Right kidney (tissue), 9 donors: ENCODE measurements at places on chromosomes 7 and 10.

DNA sequence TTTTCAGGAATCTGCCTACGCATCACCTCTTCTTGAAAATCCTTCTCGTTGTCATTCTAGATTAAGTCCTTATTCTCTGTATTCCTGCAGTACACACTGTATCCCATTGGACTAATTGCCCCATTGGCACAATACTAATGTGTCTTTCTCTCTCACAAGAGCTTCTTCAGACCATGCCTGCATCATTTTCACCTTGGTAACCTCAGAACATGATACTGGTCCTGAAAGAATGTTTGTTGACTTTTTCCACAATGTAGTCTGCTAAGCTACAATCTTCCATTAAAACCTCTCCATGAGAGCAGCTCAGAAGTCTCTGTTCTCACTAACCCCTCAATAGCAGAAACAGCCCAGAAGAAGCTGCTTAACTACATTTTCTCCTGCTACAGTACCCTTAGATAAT is 270.7 kb downstream of the PCDH15 start:
- no peak for DNase-seq

DNA sequence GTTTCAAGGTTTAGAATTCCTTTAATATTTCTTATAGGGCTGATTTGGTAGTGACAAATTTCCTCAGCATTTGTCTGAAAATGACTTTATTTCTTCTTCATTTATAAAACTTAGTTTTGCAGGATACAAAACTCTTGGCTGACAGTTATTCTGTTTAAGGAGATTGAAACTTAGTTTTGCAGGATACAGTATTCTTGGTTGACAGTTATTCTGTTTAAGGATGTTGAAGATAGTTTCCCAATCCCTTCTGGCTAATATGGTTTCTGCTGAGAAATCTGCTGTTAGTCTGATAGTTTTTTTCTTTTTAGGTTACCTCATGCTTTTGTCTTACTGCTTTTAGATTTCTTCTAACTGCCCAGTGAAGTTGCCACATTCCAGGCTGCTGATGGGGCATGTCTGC is 186.8 kb downstream of the ITGB1 start:
- no peak for DNase-seq

DNA sequence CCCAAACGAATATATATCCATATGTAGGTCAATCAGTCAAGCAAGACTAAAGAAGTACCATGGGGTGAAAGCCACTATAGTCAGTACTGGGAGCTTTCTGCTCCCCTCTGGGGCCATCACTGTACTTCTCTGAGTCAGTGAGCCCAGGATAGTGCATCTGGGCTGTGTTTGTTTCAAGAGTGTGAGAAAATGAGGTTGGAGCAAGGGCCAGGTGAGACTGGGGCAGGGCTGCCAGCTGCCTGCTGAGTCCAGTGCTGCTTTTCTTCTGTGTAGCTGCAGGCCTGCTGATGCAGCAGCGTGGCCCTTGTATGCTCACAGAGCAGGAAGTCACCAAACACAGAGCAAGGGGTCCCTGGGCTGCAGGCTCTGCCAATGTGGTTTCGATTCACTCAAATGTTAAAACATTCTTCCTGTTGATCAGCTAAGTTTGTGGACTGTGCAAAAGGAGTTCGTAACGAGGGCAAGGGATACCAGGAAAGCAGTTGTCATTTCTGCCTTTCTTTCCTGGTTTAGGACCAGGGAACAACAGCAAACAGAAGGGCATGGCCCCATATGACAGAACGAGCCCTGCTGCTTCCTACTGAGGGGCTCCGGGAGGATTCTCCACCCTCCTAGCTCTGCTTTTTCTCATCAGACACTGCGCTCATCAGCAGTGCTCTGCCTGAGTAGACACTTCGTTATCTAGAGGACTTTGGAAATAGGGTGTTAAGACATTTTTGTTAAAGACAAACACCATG is 65.4 kb upstream of the TNS3 start:
- DNase-seq: no peak

DNA sequence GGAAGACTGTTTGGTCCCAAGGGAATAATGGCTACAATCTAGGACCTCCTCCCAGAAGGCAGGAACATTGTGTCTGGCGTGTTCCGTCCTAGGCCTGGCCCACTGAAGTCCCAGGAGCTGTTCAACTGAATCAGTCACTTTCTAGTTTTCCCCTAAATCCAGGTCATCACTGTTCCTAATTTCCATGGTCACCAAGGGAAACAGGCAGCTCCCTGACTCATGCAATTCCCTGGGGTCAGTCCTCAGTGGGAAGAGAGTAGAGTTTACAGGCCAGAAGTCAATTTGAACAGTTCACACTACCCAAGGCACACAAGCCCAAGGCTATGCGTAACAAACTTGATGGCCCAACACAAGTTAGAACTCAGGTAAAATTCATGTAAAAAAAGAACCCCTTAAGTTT is 44.0 kb downstream of the CREB3L2 start:
- DNase-seq: no peak

DNA sequence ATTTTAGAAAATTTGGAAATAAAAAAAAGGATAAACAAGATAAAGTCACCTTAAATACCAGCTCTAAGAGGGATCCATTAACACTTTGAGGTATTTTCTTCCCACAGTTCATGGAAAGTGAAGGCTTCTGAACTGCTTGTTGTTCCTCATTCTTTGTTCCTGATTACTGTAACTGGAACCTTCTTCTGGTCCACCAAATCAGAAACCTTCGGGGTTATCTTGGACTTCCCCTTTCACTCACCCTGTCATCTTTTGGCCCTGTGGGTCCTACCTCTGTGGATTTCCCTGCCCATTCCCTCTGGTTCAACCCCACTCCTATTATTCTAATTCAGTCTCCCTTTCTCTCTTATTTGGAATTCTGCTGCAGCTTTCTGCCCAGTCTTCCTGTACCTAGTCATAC is 116.5 kb upstream of the PRPS1L1 start:
- DNase-seq: no peak

- DNase-seq: no peak
These were observed 247.4 kb upstream of the CACNA2D1 start for GRCh38 chr7:82690929-82691328.

GRCh38 chr10:73590881-73591799 is at the start of gene USP54:
Gene USP54 (minus strand): TSS chr10:73591342. CDS start chr10:73575658, 15,684 bp downstream.
- peak; percentile 46 for DNase-seq

GRCh38 chr7:158072991-158073730 is 514.5 kb downstream of the PTPRN2 start:
- no peak for DNase-seq

DNA sequence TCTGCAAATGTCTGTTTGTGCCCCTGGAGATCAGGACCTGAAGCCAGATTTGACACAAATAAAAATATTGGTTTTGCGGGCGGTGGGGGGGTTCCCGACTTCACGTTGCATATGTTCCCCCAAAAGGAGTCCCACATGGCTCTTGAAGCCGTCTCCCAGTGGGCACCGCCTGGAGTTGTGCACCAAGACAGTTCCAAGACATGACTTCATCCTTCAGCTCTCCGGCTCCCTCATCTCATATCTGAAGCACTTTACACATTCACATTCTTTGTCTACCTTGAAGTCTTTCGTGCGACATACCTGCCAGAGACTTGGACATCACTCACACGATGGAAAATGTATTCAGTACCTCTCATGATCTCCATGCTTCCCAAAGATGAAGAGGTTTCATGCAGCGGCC is 362.8 kb upstream of the FOXK1 start:
- DNase-seq: no peak

- DNase-seq: no peak
These were observed 1.3 kb upstream of the NMT2 start for GRCh38 chr10:15169555-15170401.

DNA sequence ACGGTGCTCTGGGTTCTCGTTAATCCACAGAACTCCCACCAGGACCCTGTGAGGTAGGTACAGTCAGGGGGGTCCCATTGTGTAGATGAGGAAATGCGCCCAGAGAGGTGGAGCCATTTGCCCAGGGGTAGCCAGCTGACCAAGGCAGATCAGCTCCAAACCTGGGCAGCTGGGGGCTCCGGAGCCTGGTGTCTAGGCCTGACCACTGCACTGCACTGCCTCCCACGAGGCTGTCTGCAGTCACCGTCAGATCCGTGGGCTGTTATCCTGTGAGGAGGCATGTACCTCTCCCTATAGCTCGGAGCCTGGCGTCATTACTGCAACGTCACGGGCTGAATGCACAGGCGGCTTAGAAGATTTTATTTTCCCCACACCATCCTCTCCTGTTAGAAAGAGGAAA is 411.8 kb upstream of the FOXK1 start:
- no peak for DNase-seq

DNA sequence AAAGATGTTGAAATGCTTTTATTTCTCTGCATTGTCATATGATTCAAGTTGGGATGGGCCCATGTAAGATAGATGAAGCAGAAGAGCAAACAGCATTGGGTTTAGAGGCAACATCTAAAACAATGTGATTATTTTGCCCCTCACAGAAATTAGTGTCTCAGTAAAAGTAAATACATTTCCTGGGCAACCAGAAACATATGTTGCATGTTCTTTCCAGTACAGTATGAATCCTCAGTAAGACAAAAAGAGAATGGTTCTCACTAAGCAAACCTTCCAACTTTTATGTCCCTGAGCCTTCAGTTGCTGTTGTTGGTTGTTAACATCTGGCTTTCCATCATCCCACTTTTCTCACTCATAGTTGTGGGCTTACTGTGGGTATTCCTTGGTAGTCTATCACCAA is 222.5 kb upstream of the PRPS1L1 start:
- DNase-seq: no peak

- DNase-seq: peak; percentile 95
These were observed 518 bp downstream of the WAPL start for GRCh38 chr10:86520871-86521677.

GRCh38 chr7:34067005-34067778 is 161.9 kb downstream of the BMPER start:
- no peak for DNase-seq

DNA sequence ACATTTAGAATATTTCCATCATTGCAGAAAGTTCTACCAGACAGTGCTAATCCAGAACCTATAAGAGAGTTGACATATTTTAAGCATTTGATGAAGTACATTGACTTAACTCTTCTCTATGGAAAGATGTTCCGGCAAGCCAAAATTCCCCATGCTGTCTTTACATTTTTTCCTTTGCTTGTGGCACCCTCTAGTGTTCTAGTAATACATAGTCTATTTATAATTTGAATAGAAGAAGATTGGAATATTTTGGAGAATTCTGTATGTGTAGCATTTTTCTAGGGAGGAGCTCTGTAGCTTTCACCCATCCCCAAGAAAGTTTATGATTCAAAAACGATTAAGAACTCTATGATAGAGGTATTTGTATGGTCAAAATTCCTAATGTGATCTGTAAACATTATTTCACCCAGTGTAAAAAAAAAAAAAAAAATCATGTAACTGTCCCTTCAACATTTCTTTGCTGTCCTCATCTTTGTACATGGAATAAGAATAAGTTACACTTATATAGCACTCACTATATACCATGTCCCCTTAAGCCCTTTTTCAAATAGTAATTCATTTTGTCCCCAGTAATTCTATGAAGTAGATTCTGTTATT is 33.2 kb downstream of the NRF1 start:
- DNase-seq: no peak

GRCh38 chr7:136883046-136883445 is 14.6 kb downstream of the CHRM2 start:
- DNase-seq: no peak

GRCh38 chr10:52256832-52257691 is 57.0 kb upstream of the DKK1 start:
- DNase-seq: no peak

GRCh38 chr10:87546971-87547413 is 42.3 kb downstream of the MINPP1 start:
- DNase-seq: no peak

- no peak for DNase-seq
These were observed 18.1 kb downstream of the CHAT start for GRCh38 chr10:49631975-49632374.

DNA sequence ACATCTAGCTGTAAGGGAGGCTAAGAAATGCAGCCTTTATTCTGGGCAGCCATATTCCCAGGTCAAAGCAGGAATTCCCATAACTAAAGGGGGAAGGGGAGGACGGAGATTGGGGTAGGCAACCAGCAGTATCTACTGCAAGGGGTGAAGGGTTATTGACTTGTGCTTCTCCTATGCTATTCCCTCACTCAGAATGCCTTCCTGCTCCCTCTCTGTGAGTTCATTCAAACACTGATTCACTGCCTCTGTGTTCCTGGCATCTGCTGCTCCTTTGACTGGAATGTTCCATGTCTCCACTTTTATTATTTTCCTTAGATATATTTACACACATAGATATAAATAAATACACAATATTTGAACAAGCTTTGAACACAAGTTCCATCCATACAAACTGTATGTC is 11.1 kb downstream of the HTR7 start:
- no peak for DNase-seq

DNA sequence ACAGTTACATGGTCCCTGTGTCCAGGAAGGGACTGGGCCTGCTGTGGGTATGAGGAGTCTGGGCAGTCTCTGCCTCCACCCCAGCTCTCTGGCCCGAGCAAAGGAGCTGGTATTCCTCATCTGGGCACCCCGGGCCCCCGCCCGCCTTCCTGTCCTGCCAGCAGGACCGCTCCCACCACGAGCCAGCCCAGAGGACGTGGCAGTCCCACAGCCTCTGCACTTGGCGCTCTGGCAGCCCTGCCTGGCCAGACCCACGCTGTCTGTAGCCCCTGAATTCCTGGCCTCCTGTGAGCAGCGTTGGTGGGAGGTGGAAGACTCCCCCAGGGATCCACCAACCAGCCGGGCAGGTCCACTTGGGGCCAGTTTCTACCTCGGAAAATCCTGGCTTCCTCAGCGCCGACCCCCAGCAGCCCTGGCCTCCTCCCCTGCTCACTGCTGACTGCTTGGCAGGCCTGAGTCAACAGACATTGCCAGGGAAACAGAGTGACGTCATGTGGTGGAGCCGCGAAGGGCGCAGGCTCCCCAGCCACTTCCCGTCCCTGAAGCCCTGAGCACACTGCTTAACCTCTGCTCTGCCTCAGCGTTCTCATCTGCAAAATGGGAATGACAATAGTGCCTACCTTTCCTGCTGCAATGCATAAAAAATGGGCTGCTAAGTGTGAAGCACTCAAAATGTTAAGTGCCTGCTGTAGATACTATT is 21.6 kb upstream of the LIMK1 start:
- peak; percentile 41 for DNase-seq

DNA sequence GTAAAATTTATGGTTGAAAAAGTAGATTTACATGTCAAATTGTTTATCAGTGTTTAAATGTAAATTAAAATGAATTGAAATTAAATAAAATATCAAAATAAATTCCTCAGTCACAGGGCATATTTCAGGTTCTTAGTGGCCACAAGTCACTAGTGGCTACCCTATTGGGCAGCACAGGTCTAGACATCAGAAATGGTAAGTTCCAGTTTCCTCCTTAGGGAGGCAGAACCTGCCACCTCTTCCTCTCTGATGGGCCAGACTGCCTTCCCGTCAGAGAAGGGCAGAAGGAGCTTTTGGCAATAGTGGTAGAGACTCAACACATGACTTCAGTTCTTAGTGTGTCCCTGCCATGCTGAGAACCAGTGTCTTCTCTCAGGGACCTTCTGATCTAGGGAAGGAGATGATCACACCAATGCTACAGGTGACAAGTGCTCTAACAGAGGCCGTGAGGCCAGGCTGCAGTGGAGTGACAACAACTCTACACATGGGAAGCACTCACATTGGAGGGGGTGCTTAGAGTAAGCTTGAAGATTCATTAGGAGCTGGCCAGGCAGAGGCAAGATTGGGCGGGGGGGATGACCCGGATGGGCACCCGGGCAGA is 14.4 kb upstream of the PCBD1 start:
- no peak for DNase-seq
